ENCODE measurements at places on chromosomes 4 and X. TPM values are rescaled to one million over a fixed set of nuclear protein-coding genes. Genes with fewer than 3 reads are reported as not detected.
A peak's percentile ranks its signal among the peaks of the same experiment; 100 is the strongest.

Gene CSAG1
- total RNA-seq = not detected

Gene TRAM1L1
- 0.48 TPM for total RNA-seq

Gene MGARP
- total RNA-seq = 0.26 TPM

Gene FGF2
- 0.19 TPM for total RNA-seq

Gene GPR50
- not detected for total RNA-seq

Gene COL4A6
- total RNA-seq = 15.9 TPM

Gene CDS1
- total RNA-seq = 18.1 TPM

DNA sequence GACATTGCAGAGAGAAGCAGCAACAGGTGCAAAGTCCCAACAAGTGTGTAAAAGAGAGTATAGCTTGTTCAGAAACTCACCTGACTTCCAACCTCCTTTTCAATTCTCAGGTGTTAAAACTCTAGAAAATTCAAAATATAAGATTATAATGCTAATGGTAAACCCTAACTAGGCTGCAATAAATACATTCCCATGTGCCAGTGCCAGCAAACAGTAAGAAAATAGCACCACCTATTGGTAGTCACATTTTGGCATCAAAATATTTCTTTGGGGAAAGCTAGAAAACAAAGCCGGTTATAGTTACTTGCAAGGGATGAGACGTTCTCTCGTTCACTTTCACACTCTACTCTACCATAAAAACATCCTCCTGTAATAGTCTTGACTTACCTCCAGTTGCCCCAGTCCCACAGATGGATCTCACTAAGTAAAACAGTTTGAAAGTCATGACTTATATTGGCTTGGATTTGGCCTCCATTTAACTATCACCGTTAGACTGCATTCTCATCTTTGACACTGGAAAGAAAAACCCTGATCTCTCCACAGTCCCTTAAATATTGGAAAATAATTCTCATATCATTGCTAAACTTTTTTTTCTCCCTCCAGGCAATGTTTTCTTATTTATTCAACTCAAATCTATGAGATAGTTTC lies 9.6 kb downstream of the BMP3 start:
- DNase-seq = no peak

DNA sequence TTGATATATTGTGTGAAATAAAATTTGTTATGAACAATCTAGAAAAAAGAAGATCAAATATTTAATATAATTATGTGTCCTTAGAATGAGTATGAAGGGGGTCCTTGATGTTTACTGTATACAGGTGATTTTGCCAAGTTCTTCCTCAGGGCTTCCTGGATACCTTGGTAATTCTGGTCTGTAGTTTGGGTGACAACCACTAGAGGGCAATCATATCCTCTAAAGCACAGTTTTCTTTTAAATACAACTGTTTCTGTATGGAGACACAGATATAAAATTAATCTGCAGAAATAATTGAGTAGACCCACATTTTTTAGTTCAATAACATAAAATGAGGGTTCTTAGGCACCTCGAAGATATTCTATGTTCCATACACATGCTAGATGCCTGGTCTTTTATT lies 157.7 kb downstream of the SPANXN1 start:
- peak; percentile 25 for DNase-seq

DNA sequence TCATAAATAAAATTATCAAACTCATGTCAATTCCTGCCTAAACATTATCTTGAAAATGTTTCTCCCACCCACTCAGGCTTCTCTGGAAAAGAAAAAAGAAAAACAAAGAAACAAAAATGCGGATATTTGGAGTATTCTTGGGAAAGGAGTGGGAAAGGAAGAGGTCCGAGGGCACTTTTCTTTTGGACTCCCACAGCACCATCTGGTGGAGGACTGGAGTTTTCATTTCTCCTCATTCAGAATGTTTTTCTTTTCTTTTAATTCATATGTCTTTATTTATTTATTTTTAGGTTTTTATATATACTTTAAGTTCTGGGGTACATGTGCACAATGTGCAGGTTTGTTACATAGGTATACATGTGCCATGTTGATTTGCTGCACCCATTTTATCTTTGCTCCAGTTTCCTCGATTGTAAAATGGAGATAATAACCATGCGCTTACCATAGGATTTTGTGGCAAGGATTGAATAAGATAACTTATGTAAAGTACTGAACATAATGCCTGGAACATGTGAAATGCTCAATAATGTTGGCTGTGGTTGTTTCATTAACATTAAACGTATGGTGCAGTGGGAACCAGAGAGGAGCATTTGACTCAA lies 8.0 kb upstream of the KCNE5 start:
- no peak for DNase-seq

- no peak for DNase-seq
These were observed 123.2 kb upstream of the IGFBP7 start for GRCh38 chr4:57233386-57233785.

DNA sequence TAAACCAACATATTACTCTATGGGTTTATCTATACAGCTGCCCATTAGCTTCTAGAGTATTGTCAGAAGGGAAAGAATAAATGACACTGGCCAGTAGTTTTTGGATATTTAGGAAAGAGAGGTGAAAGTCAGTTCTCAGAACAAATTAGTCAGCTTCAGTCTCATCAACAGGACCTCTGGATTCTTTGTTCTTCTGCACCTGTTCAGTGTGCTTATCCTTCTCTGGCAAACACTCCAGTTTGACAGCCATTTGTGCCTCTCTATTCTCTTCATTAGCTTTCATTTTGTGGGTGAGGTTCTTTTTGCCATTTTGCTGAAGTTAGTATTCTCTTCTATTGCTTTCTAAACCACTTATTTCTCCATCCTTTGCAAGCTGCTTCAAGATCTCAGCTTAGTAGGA lies 107.0 kb downstream of the PCDH18 start:
- DNase-seq = no peak

- DNase-seq = no peak
These were observed 2085.4 kb downstream of the ARAP2 start for GRCh38 chr4:34158878-34159277.

DNA sequence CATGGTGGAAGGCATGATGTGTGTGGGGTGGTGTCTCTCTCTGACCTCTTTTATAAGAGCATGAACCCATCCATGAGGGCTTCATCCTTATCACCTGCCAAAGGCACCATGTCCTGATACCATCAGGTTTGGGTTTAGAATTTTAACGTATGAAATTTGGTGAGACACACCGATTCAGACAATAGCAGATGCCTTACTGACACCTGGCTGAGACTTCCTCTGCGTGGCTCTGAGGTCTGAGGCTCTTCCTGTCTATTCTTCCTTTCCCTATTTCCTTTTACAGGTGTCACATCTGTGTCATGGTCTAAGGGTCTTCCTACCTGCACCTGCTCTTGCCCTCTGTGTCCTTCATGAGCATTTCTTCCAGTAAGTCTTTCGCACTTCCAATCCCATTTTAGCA lies 320.7 kb upstream of the CLNK start:
- DNase-seq = no peak

GRCh38 chrX:130529531-130529930 lies 127.7 kb downstream of the RBMX2 start:
- DNase-seq = no peak

DNA sequence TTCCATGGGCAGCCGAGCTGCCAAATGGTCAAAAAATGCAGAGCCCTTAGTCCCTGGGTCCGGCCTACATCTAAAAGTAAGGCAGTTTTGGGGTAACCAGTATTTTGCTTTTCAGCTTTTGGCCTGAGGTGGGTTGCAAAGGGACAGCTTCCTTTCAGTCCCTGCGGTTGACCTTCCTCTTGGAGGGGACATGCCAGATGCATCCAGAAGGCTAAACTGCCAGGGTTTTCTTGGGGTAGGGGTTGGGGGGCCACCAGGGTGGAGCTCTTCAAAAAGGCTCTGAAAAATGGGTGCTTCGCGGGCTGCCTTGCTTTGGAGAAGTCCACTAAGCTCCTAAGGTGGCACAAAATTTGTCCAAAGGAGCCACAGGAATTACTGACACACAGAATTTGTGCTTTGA lies 120.7 kb downstream of the UBE2K start:
- no peak for DNase-seq

DNA sequence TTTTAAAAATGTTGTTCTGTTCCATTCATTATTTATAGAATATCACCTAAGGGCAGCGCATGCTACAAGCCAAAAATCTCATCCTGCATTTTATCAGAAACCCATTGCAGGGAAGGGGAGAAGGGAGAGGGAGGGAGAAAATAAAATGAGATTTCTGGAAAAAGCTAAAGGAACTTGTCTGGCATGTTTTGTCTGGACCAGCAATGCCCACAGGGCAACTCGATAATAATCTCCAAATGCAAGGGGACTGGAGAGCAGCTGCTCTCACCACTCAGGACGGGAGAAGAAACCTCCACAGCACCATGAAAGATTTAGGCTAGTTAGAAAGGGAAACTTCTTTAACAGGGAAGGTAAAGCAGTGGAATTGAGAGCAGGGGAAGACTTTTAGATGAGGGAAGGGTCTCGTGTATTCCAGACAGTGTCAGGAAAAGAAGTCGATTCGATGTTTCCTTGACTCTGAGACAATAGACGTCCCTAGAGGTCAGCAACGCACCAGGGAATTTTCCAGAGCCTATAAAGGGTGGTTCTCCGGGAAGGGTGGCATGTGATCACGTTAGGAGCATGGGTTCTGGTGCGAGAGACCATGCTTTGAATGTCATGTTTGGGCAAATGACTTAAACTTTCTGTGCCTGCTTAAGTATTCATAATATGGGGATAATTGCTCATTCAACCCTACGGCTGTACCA lies 132.2 kb upstream of the NDP start:
- no peak for DNase-seq

GRCh38 chr4:13920901-13921300 lies 293.4 kb upstream of the BOD1L1 start:
- peak; percentile 10 for DNase-seq

DNA sequence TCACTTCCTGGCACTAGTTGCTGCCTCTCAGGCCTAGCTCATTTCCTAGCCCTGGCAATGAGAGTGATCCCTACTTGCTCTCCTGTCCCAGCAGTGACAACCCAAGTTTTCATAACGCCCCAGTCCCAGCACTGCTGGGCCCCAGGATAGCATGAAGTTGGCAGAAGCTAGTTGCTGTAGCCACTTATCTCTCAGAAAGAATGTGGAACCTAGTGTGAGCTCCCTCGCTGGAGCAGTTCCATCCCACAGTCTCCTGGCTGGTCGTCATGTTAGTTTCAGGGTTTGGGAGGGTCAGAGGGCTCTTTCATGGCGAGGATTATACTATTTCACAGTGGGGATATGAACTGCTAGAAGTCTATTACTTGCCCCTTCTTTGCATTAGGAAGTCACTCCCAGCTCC lies 5.1 kb downstream of the PF4 start:
- DNase-seq = no peak

DNA sequence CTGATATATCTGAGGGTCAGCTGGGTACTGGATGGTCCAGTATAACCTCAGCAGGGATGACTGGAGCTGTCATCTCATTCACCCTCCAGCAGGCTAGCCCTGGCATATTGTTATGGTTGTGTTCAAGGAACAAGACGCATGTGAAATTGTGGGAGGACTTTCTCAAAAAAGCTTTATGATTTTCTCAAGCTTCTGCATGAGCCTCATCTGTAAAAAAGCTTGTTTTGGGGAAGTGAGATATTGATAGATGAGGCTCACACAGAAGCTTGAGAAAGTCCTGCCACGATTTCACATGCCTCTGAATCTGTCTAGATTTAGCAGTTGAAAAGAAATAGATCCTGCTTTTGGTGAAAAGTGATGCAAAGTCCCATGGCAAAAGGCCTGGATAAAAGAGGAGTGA lies 93.4 kb downstream of the SPCS3 start:
- no peak for DNase-seq

DNA sequence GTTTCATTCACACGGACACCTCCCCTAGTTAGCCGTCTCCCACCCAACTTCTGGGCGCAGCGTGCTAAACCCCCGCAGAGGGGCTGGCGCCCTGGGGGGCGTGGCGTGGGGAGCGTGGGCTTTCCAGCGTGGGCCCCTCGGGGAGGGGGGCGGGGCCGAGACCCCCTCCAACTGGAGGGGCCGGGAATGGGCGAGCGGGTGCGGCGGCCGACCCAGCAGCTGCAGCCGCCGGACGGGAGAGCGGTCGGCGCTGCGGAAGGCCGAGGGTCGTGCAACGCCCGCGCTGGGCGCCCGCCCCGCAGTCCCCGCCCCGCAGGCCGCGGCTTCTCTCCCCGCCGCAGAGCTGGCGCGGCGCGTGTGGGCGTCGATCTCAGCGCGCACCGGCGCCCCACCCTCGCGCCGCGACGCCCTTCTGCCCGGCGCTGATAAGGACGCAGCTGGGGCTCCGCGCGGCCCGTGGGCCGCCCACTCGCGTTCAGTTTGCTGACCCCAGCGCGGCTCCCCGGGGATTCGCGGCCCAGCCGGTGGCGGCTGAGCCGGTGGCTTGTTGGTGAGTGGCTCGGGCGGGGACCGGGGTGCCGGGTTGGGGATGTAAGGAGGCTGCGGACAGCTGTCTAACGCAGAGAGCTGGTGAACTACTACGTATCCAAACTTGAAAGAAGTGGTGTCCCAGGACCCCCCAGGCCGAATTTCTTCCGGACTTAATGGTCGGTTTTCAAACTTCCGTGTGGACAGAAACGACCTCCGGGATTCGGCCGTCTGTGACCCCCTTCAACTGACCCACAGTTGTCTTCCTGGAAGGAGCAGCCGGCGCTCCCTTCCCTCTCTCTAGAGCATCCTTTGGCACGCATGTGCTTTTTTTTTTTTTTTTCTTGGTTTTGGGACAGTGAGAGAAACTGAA lies 1.5 kb downstream of the FHDC1 start:
- DNase-seq = peak; percentile 28

DNA sequence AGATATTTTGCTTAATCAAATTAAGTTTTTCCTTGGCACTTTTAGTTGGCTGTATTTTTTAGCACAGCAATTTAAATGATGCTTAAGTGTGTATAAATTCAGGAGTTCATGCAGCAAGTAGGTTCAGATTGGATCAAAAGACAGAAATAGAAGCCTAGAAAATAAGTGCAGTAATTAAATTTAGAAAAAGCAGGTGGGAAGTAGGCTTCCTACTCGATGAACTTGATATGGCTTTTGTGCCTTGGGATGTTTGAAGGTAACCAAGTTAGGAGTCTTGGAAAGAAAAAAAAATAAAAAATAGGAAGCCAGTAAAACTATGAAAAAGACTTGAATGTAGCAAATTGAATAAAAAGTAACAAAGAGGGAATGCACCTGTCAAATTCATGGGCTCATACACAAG lies 372.3 kb downstream of the SPOCK3 start:
- no peak for DNase-seq

DNA sequence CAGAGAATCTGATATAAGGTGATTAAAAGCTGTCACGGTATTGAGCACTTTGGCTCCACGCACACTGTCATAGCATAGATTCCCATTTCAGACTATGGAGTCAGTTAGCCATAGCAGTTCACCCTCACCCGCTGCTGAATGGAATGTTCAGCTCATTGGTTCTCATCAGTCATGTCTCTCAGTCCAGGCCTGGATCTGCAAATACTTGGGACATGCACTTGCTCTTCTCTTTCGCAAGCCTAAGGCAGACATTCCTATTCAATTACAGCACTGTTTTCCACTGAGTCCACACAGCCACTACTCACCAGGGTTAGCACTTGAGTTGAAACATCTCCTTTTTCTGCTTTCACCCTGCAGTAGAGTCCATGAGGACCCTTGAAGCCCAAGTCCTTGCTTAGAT lies 30.6 kb upstream of the SCML1 start:
- peak; percentile 50 for DNase-seq

GRCh38 chrX:101462892-101463291 lies 22.4 kb upstream of the ARMCX4 start:
- no peak for DNase-seq

Measured in Caco-2 (cell line).